GM04504 (cell line): ENCODE measurements at places on chromosomes 1 and 21.
A peak's percentile ranks its signal among the peaks of the same experiment; 100 is the strongest.

GRCh38 chr1:150578272-150579109, 919 bp downstream of the MCL1 start:
- peak; percentile 80 for DNase-seq

DNA sequence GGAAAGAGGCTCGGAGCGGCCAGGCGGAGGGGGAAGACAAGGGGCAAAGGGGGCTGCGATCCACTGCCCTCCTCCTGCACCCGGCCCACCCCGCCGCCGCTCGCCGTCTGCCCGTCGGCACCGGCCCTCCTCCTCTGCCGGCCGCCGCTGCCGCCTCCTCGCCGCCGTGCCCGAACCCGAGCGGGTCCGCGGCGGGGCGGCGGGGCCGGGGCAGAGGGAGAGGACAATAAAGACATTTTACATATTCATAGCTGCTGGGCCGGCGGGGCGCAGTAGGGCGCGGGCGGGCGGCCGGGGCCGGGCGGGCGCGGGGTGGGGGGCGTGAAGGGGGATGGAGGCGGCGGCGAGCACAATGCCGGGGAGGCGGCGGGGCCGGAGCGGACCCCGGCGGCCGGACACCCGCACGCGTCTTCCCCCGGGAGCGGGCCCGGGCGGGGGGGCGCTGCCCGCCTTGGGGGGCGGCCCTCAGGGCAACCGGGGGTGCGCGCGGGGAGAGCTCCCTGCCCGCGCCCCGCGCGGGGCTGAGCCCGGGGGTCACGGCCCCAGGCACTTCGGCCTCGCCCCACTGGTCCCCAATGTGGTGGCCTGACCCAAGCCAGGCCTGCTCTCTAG, 546 bp downstream of the POU2F1 start:
- no peak for DNase-seq

GRCh38 chr21:38228115-38228514, 28.7 kb upstream of the KCNJ15 start:
- DNase-seq = no peak

DNA sequence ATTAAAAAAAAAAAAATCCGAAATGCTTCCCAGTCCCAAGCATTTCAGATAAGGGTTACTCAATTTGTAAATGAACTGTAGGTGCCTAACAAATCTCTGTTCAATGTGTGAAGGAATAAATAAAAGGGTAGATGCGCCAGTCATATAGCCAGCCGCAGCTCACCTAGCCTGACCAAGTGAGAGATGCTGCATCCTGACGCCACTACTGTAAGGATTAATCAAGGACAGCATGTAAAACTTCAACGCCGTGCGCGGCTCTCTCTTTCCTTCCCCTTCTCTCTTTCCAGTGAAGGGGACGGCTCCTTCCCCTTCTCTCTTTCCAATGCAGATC, 441 bp downstream of the PPT1 start:
- no peak for DNase-seq

GRCh38 chr1:14768582-14769304, 170.3 kb downstream of the KAZN start:
- no peak for DNase-seq

- DNase-seq = no peak
These were observed 1039.9 kb downstream of the KCNT2 start for GRCh38 chr1:195568389-195568788.

GRCh38 chr1:185404291-185404690, 87.2 kb upstream of the IVNS1ABP start:
- DNase-seq = no peak
